AG04449 (cell line): ENCODE measurements at places on chromosomes 16 and 17.

GRCh38 chr16:85245307-85246172 is 133.3 kb upstream of the CIBAR2 start:
- no peak for DNase-seq

GRCh38 chr17:77377710-77378235 is 237.0 kb downstream of the SEC14L1 start:
- no peak for DNase-seq

GRCh38 chr16:57022445-57022844 is 33.1 kb downstream of the NLRC5 start:
- no peak for DNase-seq

- DNase-seq, result no peak
Measured at GRCh38 chr17:76530095-76530723, 7.3 kb downstream of the CYGB start.

DNA sequence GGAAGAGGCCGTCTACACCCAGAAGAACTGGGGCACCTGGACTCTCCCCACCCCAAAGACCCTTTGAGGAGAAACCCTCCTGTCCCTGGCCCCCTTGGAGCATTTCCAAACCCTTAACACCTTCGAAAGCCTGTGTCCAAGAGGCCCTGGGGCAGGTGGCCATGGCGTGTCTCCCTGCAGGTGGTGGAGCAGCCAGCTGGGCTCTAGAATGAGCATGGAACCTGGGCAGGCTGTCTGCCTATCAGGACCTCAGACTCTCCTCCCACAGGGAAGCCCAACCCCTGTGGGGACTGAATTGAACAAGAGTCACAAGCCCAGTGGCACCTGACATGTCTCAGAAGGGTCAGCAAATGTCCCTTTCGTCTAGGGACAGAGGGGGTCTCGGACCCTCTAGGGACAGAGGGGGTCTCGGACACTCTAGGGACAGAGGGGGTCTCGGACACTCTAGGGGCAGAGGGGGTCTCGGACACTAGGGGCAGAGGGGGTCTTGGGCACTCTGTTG is 8.4 kb downstream of the CBX4 start:
- DNase-seq, result no peak

- DNase-seq, result no peak
Measured at GRCh38 chr17:59456428-59456827, 109.0 kb upstream of the DHX40 start.

- DNase-seq, result no peak
Measured at GRCh38 chr16:57614536-57614935, 13.9 kb upstream of the ADGRG1 start.

DNA sequence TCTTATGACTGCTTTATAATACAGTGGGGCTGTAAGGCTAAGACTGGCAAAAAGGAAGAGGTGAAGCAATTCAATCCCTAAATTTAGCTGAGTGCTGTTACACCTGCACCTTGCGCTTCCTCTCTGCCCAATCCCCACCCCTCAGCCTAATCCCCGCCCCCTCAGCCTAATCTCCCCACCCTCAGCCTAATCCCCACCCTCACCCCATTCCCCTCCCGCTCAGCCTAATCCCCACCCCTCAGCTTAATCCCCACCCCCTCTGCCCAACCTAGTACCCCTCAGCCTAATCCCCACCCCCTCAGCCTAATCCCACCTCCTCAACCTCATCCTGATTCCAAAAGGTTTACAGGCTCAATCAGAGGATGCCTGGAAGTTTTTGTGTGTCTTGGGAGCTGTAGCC is 155.5 kb downstream of the PMP22 start:
- no peak for DNase-seq

GRCh38 chr17:77068915-77069314 is 71.9 kb upstream of the SEC14L1 start:
- no peak for DNase-seq

DNA sequence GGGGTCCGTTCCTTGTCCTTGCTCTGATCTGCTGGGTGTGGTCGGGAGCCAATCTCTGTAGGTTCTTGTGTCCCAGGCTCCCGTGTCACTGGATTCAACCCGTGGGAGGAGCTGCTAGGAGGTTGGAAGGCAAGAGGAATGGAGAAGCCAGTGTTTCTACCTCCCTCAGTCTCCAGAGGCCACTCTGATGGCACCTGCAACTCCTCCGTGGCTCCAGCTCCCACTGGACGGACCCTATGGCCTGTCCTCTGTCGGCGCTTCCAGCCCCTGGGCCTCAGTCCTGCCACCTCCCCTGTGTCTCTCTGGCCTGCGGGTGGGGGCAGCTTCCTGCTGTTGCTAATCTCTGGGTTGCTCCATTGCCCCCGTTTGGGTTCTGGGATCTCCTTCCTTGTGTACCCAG is 71.1 kb downstream of the CMIP start:
- DNase-seq, result no peak

GRCh38 chr17:33099252-33099651 is 107.6 kb downstream of the SPACA3 start:
- DNase-seq, result no peak

- no peak for DNase-seq
Measured at GRCh38 chr16:10878644-10879501, 1.9 kb downstream of the CIITA start.

- DNase-seq, result no peak
Measured at GRCh38 chr16:8831450-8831849, 33.8 kb downstream of the PMM2 start.

- DNase-seq, result no peak
Measured at GRCh38 chr16:68486502-68487202, 38.3 kb upstream of the SMPD3 start.

DNA sequence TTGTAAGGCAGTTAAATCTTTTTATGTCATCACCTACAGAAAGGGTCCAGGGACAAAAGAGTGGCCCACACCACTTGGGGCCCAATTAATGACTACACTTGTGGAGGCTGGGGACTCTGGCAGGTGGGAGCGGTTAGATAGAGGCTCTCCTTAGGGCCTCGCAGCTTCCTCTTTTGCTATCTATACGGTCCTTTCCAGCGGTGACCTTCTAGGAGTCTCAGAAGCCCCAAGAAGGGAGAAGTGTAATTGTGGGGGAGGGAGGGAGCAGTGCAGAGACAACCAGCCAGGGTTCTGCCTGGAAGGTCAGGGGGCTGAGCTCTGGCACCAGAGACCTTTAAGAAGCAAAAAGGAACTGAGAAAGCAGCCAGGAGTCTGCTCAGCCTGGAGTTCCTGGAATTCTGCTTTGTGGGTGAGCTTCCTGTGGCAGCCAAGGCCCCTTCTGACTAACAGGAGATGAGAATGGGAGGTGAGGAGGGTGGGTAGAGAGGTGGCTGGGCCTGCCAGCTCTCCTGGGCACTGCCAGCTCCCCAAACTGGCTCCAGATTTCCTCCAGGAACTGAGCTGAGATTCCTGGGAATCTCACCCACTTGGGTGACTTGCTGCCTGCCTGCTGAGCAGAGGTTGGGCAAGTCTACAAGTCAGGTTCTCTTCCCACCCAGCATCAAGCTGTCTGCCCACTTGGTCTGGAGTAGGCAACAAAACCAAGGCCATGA is 16.3 kb upstream of the MAP3K14 start:
- no peak for DNase-seq

DNA sequence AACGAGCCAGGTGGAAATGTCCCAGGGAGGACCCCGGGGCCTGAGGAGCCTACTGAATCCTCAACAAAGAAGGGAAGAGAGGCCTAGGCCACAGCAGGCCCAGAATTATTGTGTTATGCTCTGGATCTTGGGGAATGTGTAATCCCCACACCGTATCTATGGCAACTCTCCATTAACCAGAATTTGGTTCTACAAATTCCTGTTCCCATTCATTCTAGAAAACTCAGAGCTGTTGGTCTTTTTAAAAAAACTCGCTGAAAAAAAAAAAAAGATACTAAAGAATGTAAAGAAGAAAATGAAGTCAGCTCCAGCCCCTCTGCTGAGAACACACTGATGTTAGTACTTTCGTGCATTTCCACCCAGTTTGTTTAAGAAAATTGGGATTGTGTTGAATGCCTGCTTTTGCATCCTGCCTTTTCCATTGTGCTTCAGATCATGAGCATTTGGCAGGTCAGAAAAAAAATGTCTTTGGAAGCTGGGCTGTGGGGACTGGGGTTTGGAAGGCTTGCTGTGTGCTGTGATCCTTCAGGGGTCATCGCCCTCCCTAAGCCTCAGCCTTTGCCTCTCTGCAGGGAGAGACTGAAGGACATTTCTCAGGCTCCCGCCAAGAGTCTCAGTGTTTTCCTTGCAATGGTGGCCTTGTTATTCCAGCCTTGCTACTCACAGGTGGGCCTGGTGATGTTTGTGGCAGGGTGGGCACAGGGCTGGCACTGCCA is 69.5 kb downstream of the SREBF1 start:
- DNase-seq, result no peak

DNA sequence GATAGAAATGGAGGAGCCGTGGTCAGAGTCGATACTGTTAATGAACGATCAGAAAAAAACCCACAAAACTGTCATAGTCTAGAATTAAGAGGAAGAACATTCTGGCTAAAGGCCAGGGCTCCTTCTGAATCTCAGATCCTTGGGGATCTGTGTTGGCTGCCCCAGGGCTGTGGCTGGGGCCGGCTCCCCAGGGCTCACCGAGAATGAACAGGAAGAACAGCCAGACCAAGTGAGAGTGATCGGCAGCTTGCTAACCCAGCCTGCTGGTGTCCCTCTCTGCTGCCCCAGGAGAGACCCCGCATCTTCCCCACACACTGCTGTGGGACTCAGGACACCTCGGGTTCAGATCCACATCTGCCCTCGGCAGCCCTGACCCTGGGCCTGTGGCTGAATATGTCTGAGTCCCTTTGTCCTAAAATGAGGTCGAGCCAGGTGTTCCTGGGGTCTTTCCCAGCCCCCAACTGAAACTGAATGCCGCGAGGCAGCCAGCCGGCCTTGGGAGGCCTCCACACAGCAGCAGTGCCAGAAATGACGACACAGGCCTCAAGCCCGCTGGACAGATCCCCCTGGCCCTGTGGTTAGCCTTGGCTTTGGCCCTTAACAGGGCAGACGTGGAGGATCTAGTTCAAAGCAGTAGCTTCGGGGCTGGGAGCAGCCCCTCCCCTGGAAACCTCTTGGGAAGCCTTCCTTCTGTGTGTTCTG is 23.9 kb upstream of the CLEC18A start:
- no peak for DNase-seq

GRCh38 chr17:10332515-10332914 is 40.3 kb downstream of the MYH13 start:
- no peak for DNase-seq

- DNase-seq, result no peak
Measured at GRCh38 chr17:17551361-17551760, 40.1 kb downstream of the PEMT start.

- peak; percentile 36 for DNase-seq
Measured at GRCh38 chr16:73232555-73233328, 184.8 kb upstream of the ZFHX3 start.

- no peak for DNase-seq
Measured at GRCh38 chr17:28572259-28573039, 1.1 kb upstream of the PIGS start.

DNA sequence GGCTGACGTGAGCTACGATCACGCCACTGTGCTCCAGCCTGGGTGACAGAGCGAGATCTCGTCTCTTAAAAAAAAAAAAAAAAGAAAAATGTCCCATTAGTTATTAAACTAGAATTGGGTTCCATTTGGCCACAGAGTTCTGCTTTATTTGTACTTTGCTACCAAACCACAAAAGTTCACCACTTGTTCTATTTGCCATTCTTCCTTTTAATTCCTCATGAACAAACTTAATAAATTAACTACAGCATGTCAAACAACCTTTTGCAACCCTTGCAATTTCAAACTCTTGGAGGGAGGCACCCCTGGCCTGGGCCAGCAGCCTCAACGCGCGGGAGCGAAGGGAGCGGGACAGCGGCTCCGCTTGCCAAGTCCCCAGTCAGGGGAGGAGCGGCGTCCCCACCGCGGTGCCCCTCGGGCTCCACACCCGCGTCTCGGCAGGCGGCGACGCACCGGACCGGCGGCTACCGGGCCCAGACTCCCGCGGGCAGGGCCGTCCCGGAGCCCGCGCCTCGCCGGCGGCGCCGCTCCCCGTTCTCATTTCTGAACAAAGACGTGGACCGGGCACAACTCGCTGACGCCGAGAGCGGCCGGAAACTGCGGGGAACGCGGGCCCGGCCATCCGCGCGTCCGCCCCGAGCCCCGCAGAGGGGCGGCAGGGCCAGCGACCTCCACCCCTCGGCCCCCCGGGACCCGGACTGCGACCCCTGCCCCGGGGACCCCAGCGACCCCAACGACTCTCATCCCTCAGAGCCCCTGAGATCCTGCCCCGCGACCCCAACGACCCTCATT is 775 bp downstream of the CYTH1 start:
- no peak for DNase-seq

DNA sequence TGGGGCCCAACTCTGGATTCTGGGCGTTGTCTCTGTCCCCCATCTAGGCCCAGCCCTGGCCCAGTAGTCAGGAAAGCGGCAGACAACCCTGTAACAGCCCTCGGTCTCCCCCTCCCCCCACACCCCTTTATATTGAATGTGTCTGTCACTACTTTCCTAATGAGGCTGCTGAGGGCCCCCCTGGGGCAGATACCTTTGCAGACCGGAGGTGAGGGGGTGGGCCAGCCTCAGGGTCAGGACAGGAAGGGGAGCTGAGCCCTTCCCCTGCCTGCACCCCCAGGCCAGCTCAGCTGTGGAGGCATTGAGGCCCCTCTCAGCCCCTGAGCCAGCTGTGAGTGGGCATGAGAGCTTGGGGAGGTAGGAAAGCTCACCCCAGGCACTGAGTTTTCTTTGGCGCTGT is 17.1 kb downstream of the RAI1 start:
- DNase-seq, result no peak

- DNase-seq, result no peak
Measured at GRCh38 chr16:81655469-81656162, 123.5 kb upstream of the PLCG2 start.

DNA sequence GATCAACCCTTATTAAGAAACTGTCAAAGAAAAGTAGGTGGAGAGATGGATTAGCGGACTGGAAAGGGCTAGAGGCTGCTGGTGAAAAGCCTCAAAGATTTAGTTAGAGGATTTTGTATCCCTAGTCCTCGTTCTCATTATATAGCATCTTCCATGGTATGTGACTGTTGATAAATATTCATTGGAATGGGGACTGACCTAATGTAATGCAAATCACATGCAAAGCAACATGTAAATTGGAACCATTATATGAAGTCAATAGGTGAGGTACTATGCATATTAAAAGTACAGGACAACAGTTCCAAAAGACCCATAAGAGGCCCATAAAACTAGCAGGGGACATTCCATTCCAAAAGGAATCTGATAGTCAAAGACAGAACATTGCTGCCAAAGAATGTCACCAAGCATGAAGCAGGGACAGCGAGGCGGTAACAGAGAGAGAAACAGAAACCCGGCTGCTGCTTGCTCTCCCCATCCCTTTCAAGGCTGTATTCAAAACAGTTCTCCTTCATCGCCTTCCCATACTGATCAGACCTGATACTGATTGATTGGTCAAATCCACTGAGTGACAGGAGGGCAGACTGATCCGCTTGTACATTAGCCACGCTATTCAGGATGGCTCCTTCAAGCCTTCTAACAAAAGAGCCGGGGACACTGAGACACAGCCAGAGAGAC is 44.5 kb downstream of the SOX9 start:
- no peak for DNase-seq

DNA sequence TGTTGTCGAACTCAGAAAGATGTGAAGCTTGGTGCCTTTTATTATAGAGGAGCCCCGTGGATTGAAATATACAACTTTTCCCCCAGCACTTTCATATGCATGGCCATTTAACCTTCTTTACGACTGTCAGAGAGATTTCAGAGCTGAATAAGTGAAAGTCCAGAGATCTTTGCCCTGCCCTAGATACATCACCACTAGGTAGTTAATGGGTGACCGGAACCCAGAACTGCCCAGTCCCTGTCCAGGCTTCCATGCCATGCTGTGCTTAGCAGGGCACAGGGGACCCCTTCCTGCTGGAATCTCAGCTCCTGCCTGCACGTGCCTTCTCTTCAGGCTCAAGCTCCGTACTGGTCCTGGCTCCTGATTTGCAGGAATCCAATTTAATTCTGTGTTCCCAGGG is 32.2 kb downstream of the SRL start:
- no peak for DNase-seq
